ENCODE measurements at places on chromosomes 16 and 17.

DNA sequence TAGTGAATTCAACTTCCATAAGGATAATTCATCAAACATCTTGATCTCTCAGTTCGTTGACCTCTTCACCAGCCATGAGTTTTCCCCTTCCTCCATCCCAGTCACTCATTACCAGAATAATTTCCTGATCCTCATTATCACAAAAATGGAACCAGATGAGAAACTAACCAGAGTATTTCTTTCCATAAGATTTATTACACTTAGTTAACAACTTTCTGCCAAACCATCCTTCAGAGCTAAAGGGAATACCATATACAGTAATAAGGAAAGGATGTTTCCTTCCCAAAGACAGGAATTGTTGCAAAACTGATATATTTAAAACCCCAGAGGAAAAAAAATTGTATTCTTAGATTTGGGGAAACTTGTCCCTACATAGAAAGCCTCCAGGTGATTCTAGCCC, 8.6 kb downstream of the KRTAP29-1 start:
- no peak for DNase-seq

DNA sequence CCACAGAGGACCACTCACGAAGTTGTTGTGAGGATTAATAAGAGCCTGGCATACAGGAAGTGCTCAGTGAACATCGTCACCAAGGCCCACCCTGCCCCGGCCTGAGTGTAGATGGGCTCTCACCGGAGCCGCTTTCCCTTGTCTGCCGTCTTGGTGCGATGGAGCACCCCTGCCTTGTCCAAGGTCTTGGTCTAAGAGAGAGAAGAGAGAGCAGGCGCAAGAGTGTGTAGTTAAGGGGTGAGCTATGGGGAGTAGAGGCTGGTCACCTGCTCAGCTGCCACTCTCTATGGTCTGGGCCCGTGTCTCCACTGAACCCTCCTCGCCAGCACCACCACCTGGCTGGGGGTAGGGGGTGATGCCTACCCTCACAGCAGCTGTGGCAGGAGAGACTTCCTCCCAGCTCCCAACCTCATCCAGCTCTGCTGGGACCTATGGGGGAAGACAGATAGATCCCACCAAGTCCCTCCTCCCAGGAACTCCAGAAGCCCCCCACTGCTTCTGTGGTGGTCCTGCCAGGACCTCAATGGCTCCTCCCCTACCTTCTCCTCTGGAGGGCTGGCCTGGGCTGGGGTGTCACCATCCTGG, 28.7 kb downstream of the ARHGAP27 start:
- no peak for DNase-seq

- DNase-seq, result no peak
Observed at GRCh38 chr17:6558932-6559752, 2.8 kb upstream of the PITPNM3 start.

GRCh38 chr16:71645450-71645849, 19.5 kb downstream of the MARVELD3 start:
- DNase-seq, result peak; percentile 7

DNA sequence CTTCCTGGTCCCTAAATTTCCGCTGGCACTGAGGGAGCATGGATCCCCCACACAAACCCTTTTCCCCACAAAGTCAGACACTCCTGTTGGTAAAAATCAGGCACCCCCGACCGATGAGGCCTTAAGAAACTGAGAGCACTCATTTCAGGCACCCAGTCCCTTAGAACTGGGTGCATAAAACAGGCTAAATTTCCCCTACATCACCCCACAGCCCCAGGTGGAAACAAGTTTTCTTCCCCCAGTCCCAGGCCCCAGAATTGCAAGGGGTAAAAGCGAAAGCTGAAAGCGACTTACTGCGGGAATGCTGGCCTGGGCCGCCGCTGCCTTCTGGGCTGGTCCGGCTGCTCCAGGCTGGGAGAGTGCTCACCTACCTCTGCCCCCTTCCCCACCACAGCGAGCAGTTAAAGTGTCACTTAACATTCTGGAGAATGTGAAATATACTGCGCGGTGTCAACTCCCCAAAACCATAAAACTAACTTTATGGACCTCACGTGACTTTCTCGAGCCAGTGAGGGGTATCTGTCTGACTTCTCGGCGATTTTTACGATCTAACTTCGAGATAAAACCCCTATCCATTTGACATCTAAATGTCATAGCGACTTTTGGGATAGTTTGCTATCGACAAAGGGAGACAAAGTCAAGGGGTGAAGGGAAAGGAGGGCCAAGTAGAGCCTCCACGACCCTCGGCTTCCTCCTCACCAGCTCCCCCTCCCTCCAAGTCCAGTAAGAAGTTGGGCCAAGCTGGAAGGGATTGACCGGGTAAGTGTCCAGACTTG, at the start of gene HOXB3:
Gene HOXB3, minus strand, starts transcription at position 411 of the 776 bp plus-strand sequence. CDS start 37,767 bp downstream, outside the sequence.
- no peak for DNase-seq

GRCh38 chr16:29849505-29849904, 13.5 kb downstream of the CDIPT start:
- DNase-seq, result no peak

DNA sequence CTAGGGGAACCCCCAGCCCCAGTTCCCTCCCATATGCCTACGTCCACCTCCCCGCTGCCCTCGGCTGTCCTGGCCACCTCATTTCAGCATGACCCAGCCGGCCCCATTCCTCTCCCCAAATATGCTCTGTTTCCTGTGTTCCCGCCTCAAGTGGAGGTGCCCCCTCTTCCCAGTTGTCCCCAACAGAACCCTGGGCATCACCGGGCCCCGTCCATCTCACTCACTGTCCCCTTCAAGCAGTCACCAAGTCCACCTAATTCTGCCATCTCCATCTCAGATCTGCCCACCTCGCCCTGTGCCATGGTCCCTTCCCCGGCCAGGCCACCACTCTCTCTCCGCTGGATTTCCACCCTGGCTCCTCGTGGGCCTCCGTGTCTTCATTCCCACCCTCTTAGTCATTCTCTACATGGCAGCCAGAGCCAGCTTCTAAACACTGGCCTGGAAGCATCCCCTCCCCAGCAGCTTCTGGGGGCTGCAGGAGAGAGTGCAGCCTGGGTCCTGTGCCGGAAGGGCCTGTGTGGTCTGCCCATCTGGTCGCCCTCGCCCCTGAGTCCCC, 12.8 kb downstream of the CDK3 start:
- DNase-seq, result no peak

GRCh38 chr17:41667280-41668041, 21.2 kb upstream of the EIF1 start:
- no peak for DNase-seq

DNA sequence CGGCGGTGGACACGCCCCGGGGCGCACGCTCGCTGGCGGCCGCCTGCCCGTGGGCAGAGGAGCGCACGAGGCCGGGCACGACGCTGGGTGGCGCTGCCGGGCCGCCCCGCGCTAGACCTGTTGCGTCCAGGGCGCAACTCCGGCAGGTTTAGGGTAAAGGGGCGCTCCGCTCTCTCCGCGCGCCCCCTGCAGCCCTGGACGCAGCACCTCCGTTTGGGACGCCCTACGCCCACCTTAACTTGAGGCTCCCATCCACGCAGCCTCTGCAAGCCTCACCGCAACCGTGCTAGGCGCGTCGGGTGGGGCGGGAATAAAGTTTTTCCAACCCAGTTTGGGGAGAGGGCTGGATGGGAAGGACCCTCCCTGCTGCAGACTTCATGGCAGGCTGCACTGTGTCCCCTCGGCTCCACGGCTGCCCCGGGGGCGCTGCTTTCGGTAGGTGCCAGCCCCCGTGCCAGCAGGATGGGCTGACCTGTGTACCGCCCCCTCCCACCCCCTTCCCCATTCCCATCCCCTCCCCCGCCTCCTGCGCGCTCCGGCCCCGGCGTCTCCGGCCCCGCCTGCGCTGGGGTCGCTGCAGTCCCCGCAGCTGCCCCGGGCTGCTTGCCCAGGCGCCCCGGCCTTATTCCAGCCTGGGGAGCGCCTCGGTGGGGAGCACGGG, at the start of gene SYT17:
Gene SYT17, plus strand, starts transcription at position 531 of the 661 bp plus-strand sequence. CDS start 407 bp downstream, outside the sequence.
- peak; percentile 5 for DNase-seq

GRCh38 chr16:84672276-84673202, 24.2 kb downstream of the KLHL36 start:
- peak; percentile 91 for DNase-seq

DNA sequence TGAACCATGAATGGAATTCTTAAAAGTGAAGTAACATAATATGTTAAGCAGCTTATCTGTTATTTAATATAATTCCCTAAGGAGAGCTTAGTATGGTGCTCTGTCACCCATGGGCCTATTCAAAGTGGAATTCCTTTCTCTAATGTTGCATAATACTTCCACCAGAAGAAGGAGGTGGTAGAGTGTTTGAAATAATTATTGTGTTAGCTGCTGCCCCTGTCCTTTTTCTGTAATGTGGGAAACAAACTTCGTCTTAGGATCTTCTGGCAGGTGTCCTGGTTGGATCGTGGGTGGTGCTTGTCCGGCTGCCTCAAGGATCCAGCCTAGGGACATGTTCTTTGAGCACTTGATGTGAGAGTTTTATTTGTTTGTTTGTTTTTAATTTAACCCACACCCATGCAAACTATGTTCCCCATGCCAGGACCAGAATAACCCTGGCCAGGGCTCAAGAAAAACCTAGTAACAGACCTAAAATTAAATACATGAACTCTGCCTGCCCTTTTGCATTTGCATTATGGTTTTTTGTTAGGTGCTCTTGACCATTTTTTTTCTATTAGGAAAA, 46.1 kb downstream of the ZNRF1 start:
- no peak for DNase-seq
